ENCODE measurements at places on chromosomes 16 and 17.

DNA sequence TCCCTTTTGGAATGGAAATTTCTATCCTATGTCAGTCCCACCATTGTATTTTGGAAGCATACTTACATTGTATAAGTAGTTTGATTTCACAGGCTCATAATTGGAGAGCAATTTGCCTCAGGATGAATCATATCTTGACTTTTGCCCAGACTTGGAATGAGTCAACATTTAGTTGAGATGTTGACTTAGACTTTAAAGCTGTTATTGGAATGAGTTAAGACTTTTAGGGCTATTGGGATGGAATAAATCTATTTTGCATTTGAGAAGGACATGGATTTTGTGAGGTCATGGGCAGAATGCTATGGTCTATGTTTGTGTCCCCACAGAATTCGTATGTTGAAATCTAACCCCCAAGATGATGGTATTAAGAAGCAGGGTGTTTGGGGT lies 12.2 kb upstream of the ZNF594 start:
- no peak for DNase-seq

DNA sequence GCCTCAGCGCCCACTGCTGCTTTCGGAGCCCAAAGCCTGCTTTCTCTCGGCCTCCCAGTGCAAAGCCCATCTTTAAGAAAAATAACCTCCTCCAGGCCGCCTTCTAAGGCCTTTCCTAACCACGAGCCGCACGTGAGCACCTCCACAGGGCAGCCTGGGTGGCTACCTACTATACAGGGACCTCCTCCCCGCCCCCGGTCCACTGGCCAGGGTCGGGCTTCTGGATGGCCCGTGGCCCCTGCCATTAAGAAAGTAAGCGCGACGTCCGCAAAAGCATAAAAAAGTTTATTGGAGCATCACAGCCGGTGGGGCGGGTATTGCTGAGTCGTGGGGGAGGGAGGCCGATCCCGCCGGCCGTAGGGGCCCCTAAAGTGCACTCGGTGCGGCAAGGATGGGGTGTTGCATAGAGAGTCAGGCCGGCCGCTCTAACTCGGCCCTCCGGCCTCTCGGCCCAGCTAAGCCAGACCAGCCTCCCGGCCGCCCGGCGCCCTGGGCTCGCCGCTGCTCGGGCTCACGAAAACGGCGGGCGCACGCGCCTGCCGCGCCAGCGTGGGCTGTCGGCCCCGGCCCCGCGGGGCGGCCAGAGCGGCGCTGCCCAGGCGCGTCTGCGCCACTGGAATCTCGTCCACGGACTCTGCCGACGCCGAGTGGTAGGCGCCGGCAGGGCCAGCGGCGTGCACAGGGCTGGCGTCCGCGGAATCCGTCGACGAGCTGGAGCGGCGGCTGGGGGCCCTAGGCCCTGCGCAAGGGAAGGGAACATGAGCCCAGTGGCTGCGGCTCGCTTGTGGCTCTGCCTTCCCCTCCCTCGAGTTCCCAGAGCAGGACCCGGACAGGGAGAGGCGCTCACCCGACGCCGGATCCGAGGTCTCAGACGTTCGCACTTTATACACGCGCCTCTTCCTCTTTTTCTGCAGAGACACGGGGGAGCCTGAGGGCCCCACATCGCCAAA lies 1.1 kb upstream of the TPPP3 start:
- DNase-seq: no peak

DNA sequence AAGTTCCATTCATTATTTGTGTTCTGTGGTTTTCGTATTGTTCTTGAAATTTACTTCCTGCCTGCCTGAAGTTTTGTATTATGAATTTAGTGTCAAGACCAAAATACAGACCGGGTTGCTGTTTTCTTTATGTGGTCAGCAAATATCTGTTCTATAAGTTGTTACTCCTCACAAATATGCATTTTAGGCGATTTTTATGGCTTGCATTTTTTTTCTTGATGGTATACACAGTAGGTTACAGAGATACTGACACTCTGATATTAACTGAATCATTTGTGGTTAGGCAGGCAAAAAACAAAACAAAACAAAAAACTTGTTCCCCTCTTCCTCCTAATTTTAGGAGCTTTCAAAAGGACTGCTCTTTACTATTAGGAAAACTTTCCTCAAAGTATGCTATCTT lies 52.6 kb downstream of the BCAS3 start:
- no peak for DNase-seq

GRCh38 chr17:8851600-8851999 lies 15.9 kb downstream of the PIK3R6 start:
- no peak for DNase-seq

GRCh38 chr16:53219371-53219770 lies 164.6 kb downstream of the CHD9 start:
- no peak for DNase-seq

- no peak for DNase-seq
These were observed 72.9 kb downstream of the DNAH9 start for GRCh38 chr17:11671126-11671525.

DNA sequence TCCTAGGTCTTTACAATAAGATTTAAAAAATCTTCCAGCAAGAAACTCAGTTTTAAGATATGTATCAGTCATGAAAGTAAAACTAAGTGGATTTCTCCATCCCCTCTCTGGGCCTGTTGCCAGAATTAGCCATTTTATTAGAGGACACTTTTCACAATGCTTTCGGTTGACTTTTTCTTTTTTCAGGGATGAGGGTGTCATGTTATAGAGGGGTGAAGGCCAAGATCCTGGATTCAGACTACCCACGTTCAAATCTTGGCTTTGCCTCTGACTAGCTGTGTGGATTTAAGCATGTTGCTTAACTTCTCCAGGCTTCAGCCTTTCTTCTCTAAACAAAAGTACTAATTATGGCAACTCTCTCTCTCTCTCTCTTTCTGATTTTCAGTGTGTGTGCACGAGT lies 111.7 kb upstream of the COX10 start:
- no peak for DNase-seq

All from erythroblast (primary cell).